Lower leg skin (tissue), 4 donors: ENCODE measurements at places on chromosomes 11 and 22.

GRCh38 chr11:10499874-10500601 lies 40.9 kb downstream of the RNF141 start:
- peak; percentile 83 for DNase-seq

- DNase-seq = no peak
Observed at GRCh38 chr11:131880316-131880715, 509.9 kb downstream of the NTM start.

DNA sequence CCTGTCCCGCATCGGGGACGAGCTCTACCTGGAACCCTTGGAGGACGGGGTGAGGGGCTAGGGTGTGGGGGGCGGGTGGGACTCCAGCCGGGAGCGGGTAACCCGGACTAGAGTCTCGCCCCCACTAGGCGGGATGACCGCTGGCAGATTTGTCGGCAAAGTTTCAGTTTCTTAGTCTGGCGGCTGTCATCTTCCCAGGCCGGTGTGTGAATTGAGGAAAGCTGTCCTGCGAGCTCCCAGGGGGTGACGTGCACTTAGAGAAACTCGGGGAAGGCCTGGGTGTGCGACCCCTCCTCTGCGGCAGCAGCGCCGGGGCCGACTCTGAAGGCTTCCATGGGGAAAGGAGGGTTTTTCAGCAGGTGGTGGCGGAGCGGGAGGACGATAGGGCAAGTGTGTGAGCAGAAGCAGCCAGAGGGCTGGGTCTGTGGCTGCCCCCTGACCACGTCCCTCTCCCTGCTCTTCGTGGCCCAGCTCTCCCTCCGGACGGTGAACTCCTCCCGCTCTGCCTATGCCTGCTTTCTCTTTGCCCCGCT lies 463 bp downstream of the RAD9A start:
- no peak for DNase-seq

- no peak for DNase-seq
Observed at GRCh38 chr11:14058061-14058460, 95.5 kb downstream of the SPON1 start.

DNA sequence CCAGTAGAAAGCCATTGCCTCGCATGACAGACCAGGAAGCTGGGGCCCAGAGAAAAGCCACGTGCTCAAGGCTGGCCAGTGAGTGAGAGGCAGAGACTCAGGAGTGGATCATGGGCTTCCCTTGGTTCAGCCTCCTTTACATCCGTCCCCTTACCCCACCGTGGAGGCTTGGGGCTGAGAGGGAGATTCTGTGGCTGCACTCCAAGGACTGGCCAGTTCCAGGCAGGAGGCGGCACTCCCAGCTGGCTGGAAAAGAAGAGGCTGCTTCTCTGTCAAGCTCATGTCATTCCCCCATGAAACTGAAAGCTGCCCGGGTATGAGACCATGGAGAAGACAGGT lies 6.6 kb upstream of the ASCL2 start:
- peak; percentile 26 for DNase-seq

- no peak for DNase-seq
Observed at GRCh38 chr11:119941636-119942411, 196.1 kb downstream of the TRIM29 start.

DNA sequence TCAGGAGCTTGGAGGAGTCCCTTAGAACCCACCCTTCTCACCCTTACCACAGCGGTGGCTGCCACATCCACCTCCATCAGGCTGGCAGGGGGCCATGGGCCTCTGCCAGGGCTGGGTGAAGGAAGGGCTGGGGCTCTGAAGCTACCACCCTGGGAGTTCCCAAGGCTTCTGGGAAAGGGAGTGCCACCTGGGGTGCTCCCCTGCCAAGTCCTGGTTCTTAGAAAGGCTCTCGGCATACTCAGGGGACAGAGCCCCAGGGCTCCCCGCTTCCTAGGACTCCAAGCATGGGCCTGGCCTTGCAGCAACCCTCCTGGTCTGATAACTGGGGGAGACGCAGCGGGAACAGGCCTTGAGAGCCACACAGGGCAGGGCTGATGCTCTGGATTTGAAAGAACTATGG lies 438 bp upstream of the PLA2G3 start:
- no peak for DNase-seq

DNA sequence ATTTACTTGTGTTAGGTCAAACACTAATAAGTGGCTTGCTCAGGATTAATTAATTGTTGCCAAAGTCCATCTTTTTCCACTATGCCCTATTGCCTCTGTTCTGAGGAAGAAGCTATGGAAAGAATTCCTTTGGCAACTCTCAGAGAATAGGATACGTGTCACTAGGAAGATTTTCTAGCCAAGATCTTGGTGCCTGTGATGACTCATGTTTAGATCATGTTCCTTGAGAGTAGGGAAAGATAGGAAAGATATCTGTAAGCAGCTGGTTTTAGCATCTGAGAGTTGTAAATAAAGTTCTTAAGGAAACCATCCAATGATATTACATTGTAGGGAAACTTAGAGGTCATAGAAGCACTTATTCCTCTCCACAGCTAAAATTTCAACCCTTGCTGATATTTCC lies 15.7 kb downstream of the SLN start:
- no peak for DNase-seq

- peak; percentile 29 for DNase-seq
Observed at GRCh38 chr11:11284481-11284880, 68.6 kb downstream of the CSNK2A3 start.

DNA sequence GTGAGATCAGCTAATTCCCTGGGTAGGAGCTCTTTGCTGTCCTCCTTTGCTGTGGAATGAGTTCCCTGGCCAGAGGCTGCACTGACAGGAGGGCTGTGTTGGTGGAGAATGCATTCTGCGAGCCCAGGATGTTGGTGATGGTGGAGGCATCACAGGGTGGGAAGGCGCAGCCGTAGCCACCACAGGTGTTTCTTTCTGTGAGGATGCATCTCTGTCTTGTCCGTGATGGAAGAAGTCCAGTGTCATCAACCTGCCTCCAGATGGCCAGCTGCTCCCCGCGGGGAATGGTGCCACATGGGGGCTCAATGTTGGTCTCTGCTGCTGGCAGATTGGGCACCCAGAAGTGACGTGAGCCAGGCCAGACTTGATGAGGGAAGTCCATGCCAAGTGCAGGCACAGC lies 972.1 kb downstream of the TBC1D22A start:
- DNase-seq = no peak

DNA sequence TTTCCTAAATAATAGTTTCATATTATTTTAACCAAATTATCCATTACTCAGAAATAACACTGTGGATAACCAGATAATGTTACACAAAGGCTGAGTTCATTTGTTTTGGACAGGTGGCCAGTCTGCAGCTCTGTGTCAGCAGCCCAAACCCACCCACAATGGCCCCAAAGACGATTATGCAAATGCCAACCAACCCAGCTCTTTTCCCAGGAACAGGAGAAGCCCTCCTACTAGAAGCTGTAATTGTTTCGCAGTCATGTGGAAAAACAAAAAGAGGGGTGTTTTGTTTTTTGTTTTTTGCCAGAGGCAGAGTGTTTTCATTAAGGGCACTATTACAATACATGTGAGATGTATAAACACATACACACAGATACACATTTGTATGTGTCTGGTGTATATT lies 102.1 kb downstream of the FCHSD2 start:
- no peak for DNase-seq

GRCh38 chr22:27750584-27751265 lies 50.8 kb downstream of the MN1 start:
- no peak for DNase-seq

GRCh38 chr11:76266286-76267100 lies 60.2 kb upstream of the WNT11 start:
- peak; percentile 73 for DNase-seq

GRCh38 chr11:71349627-71350026 lies 97.2 kb upstream of the SHANK2 start:
- no peak for DNase-seq

DNA sequence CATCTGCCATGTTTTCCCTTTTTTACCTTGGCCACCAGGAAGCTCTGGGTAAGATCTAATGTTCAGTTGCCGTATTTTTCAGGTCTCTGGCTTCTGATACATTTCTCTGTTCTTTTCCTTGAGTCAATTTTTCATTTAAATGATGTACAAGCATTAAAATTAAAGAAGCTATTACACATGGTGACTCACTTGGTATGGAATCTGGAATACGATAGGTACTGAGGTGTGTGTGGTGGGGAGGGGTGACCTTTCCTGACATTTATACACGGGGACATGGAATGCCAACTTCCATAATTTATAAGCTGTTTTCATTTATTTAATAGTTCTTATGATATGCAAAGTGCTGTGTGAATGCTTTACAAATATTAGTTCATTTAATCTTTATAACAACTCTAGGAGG lies 47.8 kb upstream of the ALX4 start:
- no peak for DNase-seq

DNA sequence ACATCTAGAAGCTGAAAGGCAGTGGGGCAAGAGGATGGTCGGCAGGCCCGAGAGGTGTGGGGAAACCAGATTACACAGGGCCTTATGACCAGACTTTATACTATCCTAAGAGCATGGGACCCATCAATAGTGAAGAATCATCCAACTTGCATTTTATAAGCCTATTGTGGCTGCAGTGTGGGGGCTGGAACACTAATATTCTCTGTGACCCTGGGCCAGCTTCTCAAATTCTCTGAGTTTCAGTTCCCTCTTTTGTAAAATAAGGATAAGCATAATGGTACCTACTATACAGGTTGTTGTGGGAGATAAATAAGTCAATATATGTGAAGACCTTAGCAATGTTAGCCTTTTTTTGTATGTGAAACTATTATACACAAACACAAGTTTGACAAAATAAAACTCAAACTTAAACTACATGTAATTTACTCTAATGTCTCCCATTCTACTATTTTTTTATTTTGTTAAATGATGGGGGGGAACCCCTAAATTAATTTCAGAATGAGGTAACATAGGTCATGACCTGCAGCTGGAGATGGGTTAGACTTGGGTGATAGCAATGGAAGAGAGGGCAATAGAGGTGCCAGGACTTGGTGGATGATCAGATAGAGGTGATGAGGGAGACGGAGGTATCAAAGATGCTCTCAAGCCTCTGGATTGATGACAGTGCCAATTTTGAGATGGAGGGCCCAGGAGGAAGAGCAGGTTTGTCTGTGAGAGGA lies 30.1 kb downstream of the SMCO4 start:
- no peak for DNase-seq

DNA sequence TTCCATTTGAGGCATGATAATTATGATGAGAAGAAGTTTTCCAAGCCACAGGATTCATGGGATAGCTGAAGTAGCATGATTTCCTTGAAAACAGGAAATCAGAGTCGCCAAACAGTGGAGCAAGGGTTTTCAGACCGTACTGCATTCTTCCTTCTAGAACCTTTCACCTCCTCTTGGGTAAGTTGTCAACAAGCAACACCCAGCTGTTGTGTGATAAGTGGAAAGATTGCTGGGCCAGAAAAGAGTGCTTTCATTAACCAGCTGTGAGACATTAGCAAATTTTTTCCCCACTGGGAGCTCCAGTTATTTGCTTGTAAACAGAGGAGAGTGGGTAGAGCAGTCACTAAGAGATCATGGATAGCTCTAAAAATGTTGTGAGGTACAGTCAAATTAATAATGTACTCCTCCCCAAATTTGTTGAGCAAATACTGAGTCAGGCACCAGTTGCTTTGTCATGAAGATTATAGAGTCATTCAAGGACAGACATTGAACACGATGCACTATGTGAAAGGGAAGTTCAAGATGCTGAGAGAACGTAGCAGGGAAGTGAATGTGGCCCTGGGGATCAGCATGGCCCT lies 11.7 kb upstream of the MPEG1 start:
- DNase-seq = no peak

GRCh38 chr22:19402642-19403191 lies 28.8 kb downstream of the HIRA start:
- no peak for DNase-seq

DNA sequence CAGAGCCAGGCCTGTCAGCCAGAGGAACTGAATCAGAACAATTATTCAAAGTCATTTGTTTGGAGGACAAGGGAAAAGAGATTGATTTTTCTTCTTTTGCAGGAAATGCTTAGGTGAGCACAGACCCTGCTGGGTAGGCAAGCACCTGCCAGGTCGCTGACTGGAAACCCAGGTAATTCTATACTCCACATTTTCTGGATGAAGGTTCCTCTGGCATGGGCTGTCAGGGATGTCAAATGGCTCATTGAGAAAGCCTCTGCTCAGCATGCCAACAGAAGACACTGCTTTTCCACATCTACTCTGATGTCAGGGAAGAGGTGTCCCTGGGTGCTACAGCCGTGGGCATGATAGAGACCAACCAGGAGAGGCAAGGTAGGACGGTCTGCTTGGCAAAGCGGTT lies 166.7 kb upstream of the SYN3 start:
- no peak for DNase-seq

- no peak for DNase-seq
Observed at GRCh38 chr11:16977994-16978315, 36.3 kb downstream of the PLEKHA7 start.

- no peak for DNase-seq
Observed at GRCh38 chr11:118870396-118871343, 13.0 kb upstream of the CXCR5 start.

- DNase-seq = no peak
Observed at GRCh38 chr11:116702772-116703385, 69.9 kb downstream of the BUD13 start.

DNA sequence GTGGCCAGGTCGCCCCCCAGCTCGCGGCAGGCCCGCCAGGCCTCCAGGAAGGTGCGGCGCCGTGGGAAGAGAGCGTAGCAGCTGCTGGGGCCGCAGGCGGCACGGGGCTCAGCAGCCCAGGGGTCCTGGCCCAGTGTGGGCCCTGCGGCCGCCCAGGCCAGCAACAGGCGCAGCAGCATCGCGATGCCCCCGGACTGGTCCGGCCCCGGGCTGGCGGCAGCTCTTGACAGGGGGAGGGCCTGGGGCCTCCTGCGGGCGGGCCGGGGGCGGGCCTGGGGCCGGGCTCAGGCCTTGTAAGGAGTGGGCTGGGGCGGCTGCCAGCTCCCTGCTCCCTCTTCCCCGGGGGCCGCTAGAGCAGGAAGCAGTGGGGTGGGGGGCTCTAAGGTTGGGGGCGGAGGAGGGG lies at the start of gene CD248:
CD248 (minus strand) TSS at position 196 of the 403 bp plus-strand sequence; CDS start at position 179, 17 bp downstream.
- DNase-seq = peak; percentile 91
